ENCODE measurements at places on chromosomes 16 and 17. TPM values are rescaled to one million over a fixed set of nuclear protein-coding genes. Genes with fewer than 3 reads are reported as not detected.

DNA sequence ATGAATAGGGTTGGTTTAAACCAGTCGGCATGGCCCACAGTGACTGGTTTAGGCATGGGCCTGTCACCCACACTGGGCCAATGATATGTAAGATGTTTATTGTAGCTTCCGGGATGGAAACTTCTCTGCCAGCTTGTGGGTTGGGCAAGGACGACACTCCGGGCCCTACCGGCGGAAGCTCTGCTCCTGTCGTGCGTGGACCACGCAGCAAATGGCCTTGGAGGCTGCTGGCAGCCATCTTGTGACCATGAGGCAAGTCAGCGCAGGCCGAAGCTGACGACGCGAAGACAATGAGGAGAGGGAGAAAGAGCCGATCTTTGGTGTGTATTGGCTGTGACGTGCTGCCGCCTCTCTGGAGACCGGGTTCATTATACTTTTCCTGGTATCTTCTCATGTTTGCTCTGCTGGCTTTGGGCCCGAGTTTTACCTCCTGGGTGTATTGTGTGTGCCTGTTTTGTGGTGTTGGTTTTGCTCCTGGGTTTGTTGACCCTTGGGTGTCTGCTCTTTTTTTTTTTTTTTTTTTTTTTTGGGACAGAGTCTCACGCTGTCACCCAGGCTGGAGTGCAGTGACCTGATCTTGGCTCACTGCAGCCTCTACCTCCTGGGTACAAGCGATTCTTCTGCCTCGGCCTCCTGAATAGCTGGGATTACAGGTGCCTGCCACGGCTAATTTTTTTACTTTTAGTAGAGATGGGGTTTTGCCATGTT is 15.4 kb downstream of the SLC25A10 start:
- no peak for DNase-seq

DNA sequence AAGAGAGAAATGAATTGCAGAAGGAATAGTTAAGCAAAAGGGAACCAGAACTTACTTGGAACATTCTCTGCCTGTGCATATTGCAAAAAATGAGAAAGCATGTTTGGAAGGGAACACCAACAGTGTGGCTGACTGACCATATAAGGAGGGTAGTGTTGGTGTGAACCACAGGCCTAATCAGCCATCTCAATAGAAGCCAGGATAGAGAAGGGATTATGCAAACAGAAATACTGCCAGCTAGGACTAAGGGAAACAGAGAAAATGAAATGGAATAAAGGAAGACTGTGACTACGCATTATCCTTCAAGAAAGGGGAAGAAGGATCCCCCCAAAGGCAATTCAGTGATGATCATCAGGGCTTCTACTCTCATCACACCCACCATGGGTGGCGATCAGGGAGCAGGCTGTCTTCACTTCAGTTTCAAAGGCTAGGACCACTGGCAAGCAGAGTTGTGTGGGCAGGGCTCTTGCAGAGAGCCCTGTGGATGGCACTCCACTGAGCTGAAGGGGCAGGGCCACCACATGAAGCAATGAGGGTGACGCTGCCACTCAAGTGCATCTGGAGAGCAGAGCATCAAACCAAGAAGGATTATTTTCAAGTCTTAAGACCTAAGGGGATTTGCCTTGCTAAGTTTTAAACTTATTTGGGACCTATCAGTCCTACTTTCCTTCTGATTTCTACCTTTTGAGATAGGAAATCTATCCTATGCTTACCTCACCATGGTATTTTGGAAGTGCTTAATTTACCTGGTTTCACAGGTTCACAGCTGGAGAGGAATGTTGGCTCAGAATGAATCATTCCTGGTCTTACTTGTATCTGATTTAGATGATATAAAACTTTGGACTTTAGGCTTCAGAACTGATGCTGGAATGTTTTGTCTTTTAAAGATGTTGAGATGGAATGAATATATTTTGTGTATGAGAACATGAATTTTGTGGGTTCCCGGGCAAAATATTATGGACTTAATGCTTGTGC is 140.5 kb downstream of the SSH2 start:
- DNase-seq = no peak

GRCh38 chr17:17050346-17051345 is 8.4 kb downstream of the MPRIP start:
- DNase-seq = no peak

GRCh38 chr16:6605490-6605889 is 727.2 kb upstream of the RBFOX1 start:
- no peak for DNase-seq

DNA sequence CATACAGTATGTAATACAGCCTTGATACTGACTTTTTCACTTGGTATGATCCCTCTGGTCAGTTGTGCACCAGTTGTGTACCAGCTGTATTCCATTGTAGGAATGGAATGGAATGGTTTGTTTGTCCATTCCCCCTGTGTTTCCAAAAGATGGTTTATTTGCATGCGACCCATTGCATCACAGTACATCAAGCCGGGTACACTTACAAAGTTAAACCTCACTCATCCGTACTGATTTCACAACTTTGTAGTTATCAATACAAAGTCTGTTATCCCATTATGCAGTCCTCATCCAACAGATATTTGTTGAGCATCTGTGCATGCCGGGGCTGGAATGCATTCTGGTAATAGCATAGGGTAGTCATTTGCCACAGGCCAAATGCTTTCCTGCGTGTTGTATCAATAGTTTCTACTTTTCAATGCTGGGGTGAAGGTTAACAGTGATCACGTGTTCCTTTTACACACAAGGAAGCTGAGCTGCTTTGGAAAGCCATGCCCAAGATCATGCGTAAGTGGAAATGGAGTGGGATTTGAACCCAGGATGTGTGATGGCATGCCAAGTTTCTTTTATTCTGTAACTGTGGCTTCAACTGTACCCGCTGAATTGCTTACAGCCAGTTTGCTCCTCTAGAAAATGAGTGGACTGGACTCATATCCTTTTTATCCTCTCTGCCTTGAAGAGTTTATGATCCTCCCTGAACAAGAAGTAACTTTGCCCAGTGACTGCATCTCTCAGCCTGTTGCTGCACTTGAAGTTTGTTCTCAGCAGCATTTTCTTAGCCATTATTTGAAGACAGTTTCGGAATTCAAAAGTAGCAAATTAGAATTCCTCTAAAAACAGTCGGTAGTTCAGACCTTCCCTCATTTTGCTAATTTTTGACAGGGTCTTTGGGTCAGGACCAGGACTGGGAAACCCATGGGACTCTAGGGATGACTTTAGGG is 228.5 kb downstream of the CCDC182 start:
- DNase-seq = no peak

DNA sequence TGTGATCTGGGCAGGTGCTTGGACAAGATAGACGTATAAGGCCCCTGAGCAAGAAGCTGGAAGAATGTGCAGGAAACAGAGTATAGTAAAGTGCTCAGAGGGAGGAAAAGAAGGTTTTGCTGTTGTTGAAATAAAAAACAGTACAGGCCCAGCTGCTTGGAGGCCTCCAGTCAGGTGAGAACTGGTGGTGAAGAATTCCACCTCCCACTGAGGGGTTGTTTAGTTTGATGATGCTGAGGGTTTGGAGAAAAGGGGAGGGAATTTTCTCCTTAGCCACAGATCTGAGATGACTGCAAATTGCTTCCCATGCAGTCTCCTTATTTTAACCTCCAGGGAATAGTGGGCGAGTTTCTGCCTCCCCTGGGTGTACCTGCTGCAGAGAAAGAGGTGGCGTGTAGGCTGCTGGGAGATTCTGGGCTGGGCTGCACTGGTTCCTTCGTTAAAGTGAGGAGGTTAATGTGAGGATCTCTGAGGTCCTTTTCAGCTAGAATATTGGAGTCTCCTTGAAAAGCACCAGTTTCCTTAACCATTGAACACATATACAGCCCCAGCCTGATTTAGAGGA is 25.8 kb downstream of the SMPD3 start:
- no peak for DNase-seq

DNA sequence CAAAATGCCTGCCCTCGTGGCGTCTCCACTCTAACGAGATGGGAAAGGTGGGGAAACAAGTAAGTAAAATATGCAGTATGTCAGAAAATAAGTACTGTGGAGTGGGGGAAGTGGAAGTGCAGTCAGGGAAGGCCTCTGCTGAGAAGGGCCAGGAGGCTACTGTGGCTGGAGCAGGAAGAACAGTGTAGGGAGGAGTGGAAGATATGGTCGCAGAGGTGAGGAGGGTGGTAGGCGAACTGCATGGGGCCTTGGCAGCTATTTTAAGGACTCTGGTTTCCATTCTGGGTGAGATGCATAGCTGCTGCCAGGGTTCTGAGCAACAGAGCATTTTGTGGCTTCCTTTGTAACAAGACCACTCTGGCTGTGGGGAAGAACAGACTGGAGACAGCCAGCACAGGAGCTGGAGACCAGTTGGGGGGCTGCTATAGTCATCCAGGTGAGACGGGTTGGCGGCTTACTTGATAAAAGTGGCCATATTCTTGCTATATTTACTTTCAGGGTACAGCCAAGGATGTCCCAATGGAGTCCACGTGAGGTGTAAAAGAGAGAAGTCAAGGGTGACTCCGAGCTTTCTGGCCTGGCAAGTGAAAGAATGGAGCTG is 42.6 kb downstream of the CYTH1 start:
- DNase-seq = no peak

DNA sequence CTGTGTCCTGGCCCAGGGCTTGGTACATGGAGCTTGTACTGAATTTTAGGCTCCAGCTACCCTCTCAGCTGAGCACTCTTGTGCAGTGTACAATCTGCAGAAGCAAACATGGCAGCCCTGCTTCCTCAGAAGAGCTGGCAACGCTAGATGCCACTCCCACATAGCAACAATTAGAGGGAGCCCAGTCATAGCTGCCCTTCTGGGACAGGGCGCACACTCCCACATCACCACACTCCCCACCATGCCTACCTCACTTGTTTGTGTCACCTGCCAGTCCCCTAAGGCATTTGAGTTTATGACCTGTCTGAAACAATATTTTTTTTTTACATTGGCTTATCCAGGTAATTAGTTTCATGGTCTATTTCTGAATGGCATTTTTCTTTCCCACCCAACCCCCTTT is 72.3 kb downstream of the C17orf67 start:
- no peak for DNase-seq

DNA sequence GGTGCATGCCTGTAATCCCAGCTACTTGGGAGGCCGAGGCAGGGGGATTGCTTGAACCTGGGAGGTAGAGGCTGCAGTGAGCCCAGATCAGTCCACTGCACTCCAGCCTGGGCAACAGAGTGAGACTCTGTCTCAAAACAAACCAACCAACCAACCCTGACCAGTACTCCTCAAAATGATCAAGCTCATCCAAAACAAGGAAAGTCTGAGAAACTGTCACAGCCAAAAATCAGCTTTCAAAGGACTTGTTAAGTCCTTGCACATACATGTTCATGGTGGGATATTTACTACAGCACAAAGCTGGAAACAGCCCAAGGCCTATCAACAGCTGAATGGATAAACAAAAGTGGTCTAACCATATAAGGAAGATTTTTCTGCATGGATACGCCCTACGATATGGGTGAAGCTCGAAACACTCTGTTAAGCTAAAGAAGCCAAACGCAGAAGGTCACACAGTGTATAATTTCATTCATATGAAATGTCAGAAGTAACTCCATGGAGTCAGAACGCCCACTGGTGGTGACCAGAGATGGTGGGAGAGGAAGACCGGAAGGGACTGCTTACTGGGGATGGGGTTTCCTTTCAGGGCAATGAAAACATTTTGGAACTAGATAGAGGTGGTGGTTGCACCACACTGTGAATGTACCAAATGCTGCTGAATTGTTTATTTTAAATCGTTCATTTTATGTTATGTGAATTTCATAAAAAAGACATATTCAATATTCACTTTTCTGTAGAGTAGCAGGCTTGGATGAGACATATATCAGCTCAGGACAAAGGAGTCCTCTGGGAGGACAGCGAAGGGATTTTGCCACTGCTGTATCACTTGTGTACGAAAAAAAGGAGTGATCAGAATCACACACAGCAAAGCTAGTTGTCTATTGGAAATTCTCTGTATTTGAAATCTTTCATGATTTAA is 17.7 kb downstream of the CCL17 start:
- no peak for DNase-seq

DNA sequence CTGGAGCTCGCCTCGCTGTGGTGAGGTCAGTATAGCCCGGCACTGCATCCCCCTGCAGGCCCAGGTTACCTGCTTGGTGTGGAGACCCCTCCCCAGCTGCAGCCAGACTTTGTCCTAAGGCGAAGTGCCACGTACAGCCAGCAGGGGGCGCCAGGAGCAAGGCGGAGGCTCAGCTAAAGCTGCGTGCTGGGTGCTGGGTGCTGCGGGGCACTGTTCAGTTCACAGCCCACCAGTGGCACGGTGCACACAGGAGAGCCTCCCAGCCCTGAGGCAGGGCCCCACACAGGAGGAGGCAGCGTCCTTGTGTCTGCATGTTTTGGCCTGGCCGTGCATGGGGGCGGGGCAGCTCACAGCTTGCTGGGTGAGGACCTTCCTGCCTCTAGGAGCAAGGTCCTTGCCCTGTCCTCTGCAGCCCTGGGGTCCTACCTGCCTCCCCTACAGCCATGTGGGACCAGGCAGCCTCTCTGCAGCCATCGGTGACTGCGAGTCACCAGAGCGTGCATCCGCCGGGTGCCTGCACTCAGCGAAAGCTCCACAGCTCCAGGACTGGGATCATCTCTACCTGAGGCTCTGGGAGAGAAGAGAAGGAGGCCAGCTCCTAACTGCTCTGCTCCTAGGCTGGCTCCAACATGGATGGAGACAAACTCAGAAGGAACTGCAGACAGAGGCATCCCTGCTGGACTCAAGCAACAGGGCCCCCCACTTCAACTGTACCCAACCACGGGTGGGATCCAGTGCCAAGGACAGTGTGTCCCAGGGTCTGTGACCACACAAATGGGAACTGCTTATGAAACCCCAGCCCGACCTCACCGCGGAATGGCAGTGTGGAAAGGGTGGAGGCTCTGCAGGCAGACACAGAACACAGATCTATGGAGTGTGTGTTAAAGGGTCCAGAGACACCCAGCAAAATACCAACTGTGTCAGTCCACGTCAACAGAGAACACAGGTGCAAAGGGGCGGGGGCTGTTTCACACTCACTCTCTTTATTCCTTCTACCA is 19.0 kb downstream of the SLC7A5 start:
- peak; percentile 87 for DNase-seq

DNA sequence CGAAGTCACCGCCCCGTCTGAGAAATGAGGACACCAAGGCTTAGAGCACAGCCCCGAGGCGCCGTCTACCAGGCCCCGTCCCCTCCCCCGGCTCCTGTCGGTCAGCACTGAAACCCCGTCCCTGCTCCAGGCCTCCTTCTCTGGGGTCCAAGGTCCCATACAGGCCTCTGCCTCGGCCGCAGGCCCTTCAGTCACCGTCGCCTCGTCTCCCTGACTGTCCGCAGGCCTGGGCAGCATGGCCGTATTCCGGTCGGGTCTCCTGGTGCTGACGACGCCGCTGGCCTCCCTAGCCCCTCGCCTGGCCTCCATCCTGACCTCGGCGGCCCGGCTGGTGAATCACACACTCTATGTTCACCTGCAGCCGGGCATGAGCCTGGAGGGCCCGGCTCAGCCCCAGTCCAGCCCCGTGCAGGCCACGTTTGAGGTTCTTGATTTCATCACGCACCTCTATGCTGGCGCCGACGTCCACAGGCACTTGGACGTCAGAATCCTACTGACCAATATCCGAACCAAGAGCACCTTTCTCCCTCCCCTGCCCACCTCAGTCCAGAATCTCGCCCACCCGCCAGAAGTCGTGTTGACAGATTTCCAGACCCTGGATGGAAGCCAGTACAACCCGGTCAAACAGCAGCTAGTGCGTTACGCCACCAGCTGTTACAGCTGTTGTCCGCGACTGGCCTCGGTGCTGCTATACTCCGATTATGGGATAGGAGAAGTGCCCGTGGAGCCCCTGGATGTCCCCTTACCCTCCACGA is 617 bp downstream of the COASY start:
- no peak for DNase-seq

GRCh38 chr16:84258266-84258665 is 18.5 kb upstream of the KCNG4 start:
- no peak for DNase-seq

RNF112 gene
- 0.56 TPM for total RNA-seq

SLC6A2 gene
- total RNA-seq = not detected

SSTR5 gene
- not detected for total RNA-seq

TMEM114 gene
- total RNA-seq = not detected
